ENCODE measurements at places on chromosomes 1 and 21.

DNA sequence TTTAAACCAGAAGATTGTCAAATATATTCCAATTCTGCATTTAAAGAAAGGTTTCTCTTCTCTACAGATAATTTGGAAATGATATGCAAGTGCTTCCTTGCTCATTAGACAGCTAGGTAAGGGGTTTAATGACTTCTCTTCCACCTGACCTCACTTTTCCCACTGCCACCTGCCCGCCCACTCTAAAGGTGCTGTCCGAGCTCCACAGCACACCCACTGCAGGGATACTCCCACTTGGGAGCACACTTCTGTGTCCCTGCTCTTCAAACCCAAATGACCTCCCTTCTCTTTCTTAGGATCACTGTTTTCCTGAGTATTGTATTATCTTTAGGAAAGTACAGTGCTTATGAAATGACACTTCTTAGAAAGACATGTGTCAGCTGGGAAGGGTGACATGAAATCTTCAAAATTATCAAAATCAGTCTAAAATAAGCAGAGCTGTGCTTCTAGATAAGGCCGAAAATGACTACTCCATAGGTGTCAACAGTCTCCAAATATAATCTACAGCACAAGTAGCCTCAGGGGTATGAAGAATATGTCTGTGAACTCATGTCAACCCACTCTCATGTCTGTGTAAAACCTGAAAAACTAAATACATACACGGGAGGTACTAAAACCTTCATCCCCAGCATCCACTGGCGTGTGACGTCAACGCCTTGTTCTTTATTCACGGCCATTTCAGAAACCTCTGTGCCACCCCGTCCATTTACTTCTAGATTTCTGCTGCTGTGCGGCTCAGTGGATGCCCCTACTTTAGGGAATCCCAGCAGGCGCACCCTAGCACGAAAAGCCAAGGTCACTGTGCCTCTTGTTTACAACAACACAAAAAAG lies 71.0 kb downstream of the SLC45A1 start:
- no peak for DNase-seq

DNA sequence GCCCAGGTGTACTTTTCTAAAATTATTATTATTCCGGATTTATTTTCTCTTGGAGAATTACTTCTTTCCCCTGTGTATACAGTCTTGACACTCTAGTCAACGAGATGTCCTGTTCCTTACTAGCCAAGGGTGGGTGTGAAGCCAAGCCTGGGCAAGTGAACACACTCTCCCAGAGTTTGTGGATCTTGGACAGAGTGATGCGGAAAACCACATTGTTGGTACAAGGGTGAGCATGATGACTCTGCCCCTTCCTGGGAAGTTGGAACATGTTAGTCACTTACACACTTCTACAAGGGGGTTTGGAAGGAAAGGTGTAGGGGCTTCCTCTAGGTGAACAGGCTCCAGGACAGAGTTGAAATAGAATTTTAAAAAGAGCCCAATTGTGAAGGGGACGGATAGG lies 20.0 kb upstream of the RD3 start:
- DNase-seq, result no peak

DNA sequence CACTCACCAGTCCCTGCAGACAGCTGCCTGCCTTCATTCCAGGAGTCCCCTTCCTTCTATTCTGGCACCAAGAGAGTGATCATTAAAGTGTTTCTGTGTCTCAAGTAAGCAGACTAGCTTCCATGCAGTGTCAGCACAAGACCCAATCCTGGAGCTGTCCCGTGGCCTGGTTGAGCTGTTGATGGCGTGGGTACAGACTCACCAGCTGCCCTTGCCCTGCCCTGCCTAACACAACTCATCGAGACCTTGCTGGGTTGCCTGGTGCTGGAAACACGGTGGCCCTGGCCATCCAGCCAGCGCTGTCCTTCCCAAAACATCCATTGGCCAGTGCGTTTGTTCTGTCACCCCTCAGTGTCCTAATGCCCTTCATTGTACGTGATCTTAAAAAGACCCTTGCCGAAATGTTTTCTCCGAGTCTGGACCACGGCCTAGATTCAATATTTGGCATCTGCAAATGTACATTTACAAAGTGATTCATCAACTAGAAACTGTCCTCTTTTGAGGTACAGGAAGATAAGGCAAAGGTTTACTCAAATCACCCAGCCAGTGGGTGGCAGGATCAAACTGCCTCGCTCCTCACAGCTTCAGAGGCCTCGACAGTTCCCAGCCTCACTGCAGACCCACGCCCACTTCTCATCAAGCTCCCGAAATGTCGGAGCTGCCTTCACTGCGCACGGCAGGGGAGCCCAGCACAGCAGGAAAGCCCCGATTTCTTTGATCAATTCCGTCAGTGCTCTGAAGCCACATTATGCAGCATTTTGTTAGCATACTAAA lies 494.2 kb downstream of the KIF26B start:
- DNase-seq, result no peak

DNA sequence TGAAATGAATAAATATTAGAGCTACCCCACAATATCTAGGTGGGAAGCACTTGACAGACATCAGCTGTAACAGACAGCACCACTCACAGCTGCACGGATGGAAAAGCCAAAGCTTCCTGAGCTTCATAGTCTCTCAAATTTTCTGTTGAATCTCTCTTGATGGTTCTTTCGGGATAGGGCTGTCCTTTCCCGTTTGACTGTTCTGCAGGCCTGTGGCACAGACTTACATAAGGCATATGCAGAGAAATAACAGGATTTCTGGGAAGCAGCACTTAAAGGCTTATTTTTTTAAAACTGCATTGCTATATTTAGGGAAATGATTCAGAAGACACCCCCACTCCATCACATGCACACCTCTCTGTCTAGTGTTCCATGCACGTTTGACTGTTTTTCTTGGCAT lies 77.5 kb downstream of the ZNF648 start:
- no peak for DNase-seq

DNA sequence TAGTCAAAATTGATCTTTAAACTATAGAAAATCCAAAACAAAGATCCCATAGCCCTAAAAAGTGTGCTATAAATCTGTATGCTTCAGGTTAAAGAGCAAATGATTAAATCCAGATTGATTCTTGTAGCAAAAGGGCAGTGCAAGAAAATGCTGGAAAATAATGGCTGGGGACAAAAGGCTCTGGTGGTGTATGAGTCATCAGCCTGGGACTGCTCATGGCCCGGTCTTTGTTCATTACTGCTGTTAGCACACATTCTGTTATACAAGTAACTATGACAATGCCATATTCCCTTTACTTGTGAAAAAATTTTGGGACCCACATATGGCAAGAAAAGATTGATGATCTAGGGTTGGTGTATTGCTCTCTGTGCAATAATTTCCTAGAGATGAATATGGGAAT lies 89.1 kb downstream of the RWDD3 start:
- no peak for DNase-seq

GRCh38 chr1:183841550-183841949 lies 36.6 kb downstream of the RGL1 start:
- DNase-seq, result no peak

GRCh38 chr21:38277501-38278131 lies 20.8 kb downstream of the KCNJ15 start:
- no peak for DNase-seq

DNA sequence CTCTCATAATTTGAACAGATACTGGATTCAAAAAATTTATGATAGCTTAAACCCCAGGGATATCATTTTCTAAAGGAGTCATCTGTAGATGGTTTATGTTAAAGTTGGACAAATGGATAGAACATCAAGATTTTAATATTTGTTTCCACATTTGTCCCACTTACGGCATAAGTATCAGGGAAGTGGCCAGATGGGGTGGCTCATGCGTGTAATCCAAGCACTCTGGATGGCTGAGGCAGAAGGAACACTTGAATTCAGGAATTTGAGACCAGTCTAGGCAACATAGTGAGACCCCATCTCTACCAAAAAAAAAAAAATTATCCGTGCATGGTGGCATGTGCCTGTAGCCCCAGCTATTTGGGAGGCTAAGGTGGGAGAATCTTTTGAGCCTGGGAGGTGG lies 229.1 kb downstream of the GPR52 start:
- DNase-seq, result no peak

DNA sequence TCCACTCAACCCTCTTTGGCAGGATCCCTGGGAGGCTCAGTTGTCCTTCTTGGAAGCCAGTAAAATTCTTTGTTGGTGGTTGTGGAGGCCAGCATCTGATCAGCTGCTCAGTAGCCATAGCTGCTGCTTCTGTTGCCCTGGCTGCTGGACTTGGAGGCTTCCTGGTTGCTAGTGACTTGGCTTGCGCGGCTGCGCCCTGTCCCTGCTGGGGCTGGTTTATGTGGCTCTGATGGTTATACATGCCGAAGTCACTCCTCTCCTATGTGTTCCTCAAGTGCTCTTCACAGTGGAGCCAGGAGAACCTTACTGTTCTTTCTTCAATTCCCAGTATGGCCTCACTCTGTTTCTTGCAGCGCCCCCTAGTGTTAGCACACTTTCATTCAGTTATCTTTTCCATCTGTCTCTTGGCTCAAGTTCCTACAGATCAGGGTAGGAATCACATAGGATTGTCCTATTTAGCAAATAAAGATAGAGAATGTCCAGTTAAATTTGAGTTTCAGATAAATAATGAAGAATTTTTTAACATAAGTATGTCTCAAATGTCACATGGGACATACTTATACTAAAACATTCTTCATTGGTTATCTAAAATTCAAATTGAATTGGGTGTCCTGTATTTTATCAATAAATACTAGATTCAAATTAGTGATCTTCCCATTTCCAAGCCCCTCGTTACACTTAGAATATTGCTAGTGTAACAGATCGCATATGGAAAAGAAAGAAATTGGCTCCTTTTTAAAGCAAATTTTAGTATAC lies 176.5 kb downstream of the TGFB2 start:
- peak; percentile 32 for DNase-seq

DNA sequence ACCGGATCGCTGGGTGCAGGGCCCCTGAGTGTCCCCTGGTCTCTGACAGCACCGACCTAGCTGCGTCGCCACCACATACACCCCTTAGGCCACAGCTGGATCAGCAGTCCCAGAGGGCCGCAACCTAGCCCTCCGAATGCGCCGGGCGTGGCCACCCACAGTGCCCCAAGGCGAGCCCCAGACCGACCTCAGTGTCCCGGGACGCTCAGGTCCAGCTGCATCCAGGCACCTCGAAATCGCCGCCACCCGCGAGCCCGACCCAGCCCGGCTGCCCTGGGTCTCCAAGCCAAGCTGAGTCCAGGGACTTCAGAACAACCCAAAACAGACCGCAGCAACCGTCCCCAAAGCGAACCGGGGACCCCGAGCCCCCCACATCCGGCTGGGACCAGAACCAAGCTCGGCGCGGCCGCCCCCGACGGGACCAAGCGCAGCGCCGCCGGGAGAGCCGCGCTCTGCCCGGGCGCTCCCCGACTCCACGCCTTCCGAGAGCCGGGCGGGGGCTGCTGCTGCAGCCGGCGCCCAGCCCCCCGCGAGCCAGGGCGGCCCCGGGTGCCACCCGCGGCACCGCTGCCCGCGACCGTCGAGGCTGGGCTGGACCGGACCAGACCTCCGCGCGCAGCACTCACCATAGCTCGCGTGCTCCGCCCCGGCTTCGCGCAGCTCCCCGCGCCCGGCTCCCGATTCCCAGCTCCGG lies 54.6 kb upstream of the ECE1 start:
- DNase-seq, result no peak

- DNase-seq, result peak; percentile 29
Measured at GRCh38 chr21:37073417-37074196, 553 bp downstream of the TTC3 start.

DNA sequence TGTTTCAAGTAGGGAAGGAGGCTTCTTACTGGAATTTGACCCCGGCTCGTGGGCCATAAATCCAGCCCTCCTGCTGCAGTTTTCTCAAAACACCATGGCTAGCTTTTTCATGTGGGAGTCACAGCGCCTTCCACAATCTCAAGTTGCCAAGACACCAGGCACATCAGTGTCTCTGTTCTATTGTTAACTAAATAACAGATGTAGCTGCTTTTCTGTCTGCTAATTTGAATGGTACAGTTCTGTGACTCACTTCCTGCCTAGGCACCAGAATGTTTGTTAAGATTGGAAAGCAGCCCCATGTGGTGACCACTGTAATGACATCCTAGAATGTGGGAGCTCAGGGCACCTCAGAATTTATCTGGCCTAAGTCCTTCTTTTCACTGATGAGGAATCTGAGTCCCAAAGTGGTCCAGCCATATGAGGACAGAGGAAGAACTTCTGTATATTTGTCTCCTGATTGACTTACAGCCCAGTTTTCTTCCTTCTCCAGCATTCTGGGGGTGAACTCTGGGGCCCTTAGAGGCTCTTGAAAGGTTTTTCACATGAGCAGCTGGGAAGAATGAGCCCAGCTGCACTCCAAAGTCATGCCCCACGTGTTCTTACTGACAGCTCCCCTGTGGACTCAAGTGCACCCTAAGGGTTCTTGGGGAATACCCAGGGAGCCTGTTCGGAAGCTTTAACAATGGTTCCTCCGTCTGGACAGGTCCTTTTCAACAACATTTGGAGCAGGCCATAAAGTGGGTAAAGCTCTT lies 27.5 kb downstream of the TRIM45 start:
- DNase-seq, result peak; percentile 6

DNA sequence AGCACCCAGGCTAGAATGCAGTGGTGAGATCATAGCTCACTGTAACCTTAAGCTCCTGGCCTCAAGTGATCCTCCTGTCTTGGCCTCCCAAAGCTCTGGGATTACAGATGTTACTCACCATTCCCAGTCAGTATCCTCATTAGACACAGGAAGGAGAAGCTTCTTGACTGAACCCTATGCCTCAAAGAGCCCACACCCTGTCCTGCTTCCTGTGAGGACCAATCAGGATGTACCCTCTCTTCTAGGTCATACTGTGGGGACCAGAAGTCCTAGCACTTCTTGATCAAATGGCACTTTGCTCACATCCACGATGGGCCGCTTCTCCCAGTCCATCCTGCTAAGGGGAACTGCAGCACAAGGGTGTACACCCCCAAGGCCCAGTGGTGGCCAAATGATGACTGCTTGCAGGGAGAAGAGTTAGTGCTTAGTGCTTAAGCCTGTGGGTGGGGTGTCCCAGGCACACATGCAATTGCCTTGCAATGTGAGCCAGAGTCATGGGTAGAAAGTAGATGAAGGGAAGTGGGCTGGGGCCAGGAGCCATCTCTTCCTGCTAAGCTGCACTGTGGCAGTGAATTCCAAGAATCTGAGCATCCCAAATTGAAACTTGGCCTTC lies 9.8 kb downstream of the CD34 start:
- DNase-seq, result no peak

GRCh38 chr1:145871994-145872924 lies 13.4 kb upstream of the PIAS3 start:
- no peak for DNase-seq

DNA sequence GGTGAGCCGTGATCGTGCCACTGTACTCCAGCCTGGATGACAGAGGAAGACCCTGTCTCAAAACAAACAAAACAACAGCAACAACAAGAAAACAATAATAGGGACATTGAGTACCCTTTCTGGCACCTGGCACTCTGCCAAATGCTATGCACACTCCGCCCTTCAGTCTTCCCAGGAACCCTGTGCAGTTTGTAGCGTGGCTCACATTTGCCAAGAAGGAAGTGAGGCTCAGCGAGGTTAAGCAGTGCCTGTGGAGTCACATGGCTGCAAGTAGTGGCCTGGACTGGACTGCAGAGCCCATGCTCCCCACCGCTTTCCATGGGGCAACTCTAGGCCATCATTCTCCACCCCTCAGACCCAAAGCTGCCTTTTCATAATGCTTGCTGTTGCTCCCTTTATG lies 5.3 kb upstream of the EVA1B start:
- no peak for DNase-seq

GRCh38 chr1:109751531-109752260 lies 10.9 kb upstream of the GSTM3 start:
- no peak for DNase-seq

GRCh38 chr1:63155437-63155836 lies 166.9 kb upstream of the FOXD3 start:
- no peak for DNase-seq

Data from thoracic aorta (tissue), 2 donors.